ENCODE measurements at places on chromosomes 4 and X. TPM values are rescaled to one million over a fixed set of nuclear protein-coding genes. Genes with fewer than 3 reads are reported as not detected.
A peak's percentile ranks its signal among the peaks of the same experiment; 100 is the strongest.

DNA sequence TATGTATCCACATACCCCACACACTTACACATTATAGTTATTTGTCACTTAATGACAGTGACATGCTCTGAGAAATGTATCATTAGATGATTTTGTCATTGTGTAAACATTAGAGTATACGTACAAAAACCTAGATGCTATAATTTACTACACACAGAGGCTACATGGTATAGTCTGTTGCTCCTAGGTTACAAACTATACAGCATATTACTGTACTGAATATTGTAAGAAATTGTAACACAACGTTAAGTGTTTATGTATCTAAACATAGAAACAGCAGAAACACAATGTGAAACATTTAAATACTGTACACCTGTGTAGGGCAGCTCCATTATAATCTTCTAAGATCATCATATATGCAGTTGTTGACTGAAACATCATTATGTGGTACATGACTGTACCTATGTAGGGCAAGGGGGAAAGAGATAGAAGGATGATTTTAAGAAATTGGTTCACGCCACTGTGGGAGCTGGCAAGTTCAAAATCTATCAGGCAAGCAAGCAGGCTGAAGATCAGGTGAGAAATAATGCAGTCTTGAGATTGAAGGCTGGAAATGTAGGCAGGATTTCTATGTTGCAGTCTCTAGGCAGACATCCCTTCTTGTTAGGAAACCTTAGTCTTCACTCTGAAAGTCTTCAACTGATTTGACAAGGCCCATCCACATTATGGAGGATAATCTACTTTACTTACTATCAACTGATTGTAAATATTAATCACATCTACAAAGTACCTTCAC, 78.0 kb upstream of the CPEB2 start:
- DNase-seq, result no peak

DNA sequence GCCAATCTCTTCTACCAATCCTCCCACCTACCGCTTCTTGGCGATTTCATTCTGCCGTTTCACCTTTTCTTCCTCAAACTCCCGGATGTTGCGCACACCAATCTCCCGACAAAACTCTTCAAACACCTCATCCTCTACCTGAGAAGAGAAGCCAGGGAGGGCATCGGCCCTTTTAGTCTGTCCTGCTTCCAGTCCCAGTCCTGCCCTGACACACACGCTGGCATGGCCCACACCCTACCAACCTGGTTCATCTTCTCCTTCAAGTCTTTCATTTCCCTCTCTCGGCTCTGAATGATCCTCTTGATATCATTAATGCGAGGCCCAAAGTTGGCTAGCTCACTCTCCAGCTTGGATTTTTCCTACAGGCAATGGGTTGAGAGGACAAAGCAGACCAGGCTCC, 18.9 kb downstream of the SMC1A start:
- no peak for DNase-seq

DNA sequence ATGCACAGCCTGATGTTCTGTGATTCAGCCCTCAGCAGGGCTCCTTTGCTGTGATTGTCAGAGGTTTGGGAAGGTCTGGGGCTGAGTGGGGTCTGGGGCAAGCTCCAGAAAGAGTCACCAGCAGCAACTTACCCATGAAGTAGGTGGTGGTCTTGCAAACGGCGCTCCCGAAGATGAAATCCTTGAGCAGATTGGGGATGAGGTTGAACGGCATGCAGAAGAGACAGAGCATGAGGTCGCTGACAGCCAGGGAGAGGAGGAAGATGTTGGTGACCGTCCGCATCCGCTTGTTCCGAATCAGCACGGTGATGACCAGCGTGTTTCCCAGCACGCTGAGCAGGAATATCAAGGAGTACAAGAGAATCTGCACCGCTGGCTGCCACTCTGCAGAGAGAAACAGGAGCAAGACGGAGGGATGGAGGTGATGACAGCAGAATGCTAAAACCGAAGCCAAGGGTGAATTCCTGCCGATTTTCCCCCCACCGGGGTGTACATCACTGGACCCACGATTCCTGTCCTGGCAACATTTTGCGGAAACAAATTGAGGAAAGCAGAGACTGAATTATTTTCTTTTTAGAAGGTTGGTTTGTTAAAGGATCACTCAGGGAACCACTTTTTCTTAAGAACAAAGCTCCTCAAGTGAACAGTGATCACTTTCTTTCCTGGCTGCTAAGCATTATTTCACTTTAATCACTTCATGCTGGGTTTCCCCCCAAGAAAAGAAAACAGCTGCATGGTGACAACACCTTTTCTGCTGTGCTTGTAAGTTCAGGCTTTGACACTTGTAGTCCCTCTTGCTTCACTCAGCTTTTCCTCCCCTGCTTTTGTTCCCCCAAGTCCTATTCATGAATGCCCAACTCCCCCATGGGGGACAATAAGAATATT, 941 bp downstream of the CCKAR start:
- no peak for DNase-seq

GRCh38 chr4:17427991-17428390, 83.9 kb downstream of the QDPR start:
- no peak for DNase-seq

- no peak for DNase-seq
Measured at GRCh38 chrX:13028871-13029636, 15.4 kb downstream of the FAM9C start.

- no peak for DNase-seq
Measured at GRCh38 chr4:127469542-127469941, 163.2 kb upstream of the INTU start.

GRCh38 chr4:167890226-167890625, 202.1 kb upstream of the ANXA10 start:
- DNase-seq, result no peak

DNA sequence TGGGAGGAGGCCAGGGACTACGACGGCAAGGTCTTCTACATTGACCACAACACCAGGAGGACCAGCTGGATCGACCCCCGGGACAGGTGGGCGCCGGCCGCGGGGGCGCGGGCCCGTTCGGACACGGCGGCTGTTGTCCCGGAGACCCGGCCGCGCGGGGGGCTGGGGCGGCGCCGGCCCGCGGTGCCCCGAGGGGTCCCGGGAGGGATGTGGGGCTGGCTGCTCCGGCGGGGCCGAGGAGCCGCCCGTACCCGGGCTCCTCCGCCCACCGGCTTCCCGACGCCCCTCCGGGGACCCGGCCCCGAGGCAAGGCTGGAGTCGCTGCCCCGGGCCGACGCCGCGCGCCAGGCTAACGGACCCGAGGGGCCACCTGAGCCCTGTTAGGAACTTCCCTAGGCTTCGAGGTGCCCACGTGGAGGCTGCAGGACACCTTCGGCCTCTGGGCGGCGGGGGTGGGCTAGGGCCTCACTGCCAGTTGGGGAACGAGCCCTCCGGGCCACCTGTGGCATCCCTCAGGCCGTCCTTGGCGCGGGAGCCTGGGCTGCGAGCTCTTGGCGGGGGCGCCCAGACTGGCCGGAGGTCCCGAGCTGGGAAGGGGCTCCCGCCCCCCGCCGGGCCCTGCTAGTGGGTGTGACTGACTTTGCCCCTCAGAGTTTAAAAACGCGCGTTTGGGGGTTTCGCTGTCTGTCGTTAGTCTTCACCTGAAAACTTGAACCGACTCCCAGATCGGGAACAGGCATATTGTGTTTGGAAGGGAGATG, 660 bp downstream of the WWC2 start:
- DNase-seq, result peak; percentile 25

GRCh38 chr4:153799694-153800074, 10.8 kb upstream of the SFRP2 start:
- DNase-seq, result no peak

GRCh38 chrX:136039968-136040367, 54.7 kb downstream of the SLC9A6 start:
- DNase-seq, result no peak

DNA sequence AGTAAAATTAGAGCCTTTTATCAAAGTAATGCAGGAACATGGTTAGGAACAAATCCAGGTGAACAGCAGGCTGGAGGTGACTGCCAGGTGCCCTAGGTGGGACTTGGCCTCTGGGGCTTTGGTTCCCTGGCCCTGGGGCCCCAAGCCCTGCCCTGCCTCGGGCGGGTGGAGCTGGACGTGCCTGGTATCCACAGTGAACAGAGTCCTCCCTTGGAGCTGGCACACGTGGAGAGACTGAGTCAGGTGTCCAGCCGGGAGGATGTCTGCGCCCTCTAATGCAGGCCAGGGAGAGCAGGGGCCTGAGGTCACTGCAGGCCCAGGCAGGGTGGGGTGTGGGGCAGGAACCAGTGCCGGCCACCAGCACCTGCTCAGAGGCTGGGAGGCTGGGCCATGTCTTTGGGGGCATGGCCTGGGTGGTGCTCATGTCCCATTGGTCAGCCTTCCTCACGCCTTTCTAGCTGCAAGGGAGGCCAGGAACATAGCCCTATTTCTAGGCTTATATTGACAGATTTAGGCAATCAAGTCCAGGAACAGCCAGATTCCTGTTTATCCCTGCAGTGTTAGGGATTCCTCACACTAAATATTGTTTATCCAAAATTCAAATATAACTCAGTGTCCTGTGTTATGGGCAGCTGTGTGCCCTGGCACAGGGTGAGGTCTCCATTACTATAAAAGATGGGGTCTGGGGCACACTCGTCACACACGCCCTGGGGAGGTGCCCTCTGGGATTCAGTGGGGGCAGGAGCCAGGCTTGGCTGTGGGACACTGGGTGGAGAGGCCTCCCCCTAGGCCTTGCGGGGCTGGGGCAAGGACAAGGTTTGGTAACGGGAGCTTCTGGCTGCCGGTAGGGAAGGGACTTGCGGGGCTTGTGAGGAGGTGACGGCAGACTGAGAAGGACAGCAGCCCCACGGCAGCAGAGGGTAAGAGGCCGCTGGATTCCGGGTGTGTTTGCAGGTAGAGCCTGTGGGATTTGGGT, 14.3 kb upstream of the NAT8L start:
- DNase-seq, result no peak

DNA sequence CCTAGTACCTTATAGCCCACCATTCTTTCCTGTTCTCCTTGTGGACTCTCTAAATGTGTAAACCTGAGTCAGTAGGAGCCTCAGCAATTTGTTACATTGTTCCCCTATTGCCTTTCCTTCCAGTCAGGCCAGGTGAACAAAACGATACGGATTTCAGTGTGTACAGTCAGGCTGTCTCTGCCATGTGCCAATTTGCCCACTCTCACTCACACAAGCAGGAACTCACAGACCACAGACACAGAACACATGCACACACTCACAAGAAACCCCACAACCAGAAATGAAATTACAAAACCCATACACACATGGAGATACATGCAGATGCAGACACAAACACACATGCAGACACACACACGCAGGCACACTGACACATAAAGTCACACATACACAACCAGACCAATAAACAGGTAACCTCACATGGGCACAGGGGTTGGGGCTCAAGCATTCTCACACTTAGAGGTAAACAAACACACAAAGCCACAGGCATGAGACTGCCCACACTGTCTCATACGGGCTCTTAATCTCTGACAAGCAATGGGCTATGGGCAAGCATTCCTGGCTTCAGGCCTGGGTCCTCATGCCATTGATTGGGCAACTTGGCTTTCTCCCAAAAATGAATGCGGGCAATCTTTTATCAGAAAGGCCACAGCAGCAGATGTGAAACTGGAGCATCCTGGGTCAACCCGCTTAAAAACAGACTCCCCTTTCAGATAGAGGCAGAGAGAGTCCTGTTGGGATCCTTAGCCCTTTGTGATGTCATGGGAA, 68.7 kb downstream of the NBDY start:
- no peak for DNase-seq

DNA sequence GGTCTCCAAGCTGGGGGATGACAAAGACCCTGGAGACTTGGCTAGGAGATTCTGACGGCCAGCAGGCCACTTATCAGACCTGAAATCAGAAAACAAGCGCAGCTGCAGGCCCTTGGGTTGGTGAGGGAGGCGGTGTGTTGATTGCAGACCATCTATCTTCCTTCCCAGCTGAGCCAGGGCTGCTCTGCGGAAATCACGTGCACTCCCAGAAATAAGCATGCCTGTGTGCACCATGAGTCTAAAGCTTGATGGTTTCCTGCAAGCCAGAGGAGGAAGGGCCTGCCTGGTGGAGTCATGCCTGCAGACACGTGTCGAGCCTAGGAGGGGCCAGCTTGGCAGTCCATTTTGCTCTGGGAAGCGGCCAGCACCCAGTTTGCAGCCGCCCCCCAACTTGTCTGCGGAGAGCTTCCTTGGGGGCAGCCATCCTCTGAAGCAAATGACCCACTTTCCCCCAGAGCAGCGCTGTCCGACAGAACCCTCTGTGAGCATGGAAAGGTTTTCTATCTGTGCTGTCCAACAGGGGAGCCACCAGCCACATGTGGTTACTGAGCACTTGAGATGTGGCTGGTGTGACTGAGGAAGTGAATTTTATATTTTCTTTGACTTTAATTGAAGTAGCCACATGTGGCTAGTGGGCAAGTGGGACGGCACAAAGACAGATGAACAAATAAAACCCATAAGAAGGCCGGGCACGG, 175.7 kb upstream of the BCOR start:
- no peak for DNase-seq

DNA sequence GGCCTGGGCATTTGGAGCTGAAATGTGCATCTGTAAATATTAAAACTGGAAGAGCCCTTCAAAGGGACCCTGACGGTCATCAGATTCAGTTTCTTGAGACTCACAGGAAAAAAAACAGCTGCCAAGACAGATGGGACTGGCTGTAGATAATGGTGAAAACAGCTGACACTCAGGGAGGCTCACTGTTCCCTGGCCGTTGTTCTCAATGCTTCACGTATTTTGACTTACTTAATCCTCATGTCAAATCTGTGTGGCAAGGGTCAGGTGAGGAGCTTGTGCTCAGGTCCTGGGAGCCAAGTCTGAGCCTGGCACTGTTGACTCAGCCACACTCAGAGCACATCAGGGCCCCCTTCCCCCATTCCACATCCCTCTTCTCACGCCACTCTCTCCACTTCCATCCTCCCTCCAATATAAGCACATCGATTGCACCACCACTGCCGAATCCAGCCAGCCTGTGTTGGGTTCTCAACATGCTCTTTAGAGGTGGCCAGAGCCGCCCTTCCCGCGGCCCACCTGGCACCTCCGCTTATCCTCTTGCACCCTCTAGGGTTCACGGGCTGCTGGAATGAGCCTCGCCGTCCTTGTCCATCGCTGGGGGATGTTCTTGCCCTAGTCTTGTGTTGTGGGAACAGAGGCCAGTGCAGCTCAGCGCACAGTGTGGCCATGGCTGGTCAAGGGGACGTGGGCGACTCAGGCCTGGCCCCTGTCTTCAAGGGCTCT, 40.1 kb downstream of the EVC start:
- no peak for DNase-seq

DNA sequence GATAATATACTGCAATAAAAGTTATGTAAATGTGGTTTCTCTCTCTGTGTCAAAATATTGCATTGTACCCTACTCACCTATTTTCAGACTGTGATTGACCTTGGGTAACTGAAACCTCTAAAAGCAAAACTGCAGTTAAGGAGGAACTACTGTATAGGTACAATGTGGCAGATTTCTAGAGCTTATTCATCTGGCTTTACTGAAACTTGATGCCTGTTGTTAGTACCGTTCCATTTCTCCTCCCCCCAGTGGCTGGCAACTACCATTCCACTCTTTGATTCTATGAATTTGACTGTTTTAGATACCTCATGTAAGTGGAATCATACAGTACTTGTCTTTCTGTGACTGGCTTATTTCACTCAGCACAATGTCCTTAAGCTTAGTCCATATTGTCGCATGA, 61.9 kb downstream of the HOPX start:
- DNase-seq, result no peak

Gene CT47B1
- total RNA-seq, result not detected

Gene FGFR3
- 0.10 TPM for total RNA-seq

Gene BEND4
- 14.1 TPM for total RNA-seq

Gene CYTL1
- total RNA-seq, result not detected

Gene ETDB
- not detected for total RNA-seq

Gene CSAG1
- not detected for total RNA-seq

Gene MAP3K15
- 0.11 TPM for total RNA-seq

Gene CXCL3
- total RNA-seq, result not detected

Gene BRS3
- total RNA-seq, result not detected

Gene TMSB15C
- 2.3 TPM for total RNA-seq

Gene PFKFB1
- 0.71 TPM for total RNA-seq

Gene DACH2
- total RNA-seq, result not detected

All from activated B cell treated with CpG ODN at 0.5 μM for 24 hours (primary cell).